ENCODE measurements at places on chromosomes 2 and 18.

DNA sequence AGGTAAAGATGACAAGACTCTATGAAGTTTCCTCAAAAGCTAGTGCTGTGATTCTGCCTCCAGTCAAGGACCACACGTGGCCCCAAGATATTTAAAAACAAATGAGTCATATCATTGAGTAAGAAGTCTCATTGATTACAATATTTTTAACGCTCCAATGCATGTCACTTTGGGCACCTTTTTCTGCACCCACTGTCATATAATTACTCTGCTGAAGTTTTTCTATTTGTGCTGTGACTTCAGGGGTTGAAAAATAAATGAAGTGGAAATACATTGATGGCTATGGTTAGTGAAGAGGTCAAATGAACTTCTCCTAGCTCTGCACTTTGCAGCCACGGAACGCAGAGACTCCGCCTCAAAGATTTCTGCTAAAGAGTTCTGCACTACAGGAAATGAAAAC is 344.3 kb upstream of the KYNU start:
- DNase-seq = no peak

DNA sequence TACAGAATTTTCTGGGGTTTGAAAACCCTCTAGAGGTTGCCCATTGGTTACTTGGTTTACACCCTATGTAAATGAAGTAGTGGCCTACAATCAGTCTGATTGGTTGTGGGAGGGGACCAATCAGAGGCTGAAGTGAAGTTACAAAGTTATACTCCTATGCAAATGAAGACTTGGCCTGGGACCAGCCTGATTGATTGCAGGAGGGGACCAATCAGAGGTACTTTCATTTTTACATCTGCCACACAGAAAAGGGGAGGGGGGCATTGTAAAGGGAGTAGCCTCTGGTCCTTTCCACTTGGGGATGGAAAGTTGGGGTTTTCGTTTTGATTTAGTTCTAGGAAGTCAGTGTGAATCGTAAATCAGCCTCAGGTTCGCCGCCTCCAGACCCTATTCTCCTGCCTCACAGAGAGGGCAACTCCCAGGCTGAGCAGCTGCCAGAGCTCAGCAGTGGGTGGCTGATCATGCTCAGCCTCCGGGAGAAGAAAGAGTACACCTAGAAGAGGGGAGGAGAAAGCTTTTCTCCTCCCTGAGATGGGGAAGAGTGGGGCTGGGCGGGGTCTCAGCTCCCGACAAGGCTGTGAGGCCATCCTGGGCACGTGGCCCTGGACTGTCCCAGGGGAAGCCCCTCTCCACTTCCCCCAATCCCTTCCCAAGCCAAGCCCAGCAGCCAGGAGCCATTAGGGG is 372.5 kb downstream of the GALR1 start:
- no peak for DNase-seq

- DNase-seq = no peak
Measured at GRCh38 chr2:47083886-47084687, 71.0 kb downstream of the STPG4 start.

DNA sequence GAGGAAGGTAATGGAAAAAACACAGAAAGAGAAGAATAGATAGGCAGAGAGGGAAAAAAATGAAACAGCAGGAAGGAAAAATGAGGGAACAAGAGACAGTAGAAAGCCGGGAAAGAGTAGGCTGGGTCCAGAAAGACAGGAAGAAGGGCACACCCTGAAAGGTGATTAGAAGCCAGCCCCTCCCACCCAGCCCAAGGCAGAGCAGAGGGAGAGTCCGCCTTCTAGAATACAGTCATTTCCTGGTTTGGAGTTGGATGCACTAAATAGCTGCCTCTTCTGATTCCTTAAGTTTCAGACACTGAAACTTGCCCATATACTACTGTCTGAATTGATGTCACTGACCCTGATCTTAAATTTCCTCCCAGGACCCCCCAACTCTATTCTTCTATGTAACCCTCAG is 17.9 kb upstream of the DSG3 start:
- DNase-seq = no peak

DNA sequence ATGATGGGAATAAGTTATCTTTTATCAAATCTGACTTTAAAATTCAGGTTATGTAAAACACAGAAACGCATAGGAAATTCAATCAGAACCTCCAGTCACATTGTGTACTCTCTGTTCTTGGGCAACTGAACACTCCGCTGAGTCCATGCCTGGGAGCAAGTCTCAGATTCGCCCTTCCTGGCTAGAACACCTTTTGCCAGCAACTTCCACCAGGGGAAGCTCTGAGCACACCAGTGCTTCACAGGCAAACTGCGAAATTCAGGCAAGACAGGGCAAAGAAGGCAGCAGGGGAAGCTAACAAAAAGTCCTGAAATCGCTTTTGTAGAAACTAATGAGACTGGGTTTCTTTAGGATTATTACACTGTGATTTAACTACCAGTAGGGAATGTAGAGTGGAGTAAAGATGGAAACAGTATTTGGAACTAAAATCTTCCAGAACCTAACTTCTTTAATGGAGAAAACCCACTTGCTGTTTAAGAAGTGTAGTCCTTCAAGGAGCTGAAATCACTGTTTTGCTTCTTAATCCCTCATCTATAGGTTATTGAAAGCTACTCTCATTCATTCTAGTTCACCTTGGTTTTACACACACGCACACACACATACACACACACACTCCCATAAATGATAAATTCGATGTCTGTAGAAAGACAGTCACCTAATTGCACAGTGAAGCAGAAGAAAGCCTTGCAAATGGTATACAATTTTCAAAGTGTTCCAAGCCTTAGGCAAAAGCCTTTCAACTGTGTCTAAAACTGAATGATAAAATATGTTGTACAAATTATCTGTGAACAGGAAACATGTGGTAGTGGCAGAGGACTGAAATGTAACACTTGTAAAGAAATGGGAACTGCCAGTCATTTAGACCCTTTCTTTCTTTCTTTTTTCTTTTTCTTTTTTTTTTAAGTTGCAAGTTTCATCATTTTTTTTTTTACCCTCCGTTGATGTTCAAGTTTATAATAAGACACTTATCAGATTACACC is 214.5 kb downstream of the TMEM182 start:
- peak; percentile 79 for DNase-seq

DNA sequence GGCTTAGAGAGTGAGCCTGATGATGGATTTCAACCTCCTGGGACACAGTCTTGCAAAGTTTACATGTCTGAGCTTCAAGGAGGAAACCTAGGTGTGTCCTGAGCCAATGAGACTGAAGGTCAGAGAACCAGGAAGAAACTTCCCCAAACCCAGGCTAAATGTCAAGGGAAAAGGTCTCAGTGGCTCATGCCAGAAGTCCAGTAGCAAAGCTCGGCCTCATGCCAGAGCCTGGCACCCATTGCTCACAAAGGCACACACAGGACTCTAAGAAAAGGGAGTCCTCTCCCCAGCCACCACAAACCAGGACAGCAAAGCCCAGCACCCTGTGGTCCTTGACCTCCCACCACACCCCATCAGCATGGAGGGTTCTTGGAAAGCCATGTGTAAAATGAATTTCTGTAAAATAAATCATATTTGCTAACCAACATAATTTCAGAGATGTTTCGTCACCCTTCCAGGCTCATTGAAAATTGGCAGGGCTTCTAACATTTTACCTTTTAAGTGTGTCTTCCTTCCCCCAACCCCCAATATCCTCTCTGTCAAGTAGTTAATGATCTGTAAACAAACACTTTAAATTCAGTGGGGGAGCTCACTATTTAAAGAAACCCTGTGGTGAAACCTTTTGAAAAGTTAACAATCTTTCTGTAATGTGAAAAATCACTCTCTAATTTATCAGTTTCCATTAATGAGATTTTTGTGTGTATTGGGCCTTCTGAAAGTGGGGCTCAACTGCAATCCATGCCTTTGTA is 77.1 kb downstream of the BCL11A start:
- no peak for DNase-seq

GRCh38 chr18:10454681-10455557 is 484 bp downstream of the APCDD1 start:
- DNase-seq = peak; percentile 47

GRCh38 chr2:222672068-222672401 is 577 bp downstream of the MOGAT1 start:
- no peak for DNase-seq

DNA sequence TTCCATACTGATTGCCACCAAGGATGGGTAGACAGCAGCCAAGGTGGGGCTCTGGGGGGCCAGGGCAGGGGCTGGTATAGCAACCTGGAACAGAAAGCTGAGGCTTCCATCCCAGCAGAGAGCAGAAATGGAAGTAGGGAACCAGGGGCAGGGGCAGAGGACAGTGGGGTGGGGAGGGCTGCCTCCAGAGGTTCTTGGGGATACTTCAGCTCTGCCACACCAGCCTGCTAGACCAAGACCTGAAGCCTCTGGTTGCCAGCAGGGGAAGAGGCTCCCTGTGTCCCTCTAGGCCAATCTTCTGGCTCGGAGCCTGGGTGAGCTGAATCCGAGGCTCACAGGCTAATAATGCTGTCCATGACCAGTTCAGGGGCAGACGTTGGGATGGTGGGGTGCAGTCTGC is 329.0 kb downstream of the DYSF start:
- no peak for DNase-seq

DNA sequence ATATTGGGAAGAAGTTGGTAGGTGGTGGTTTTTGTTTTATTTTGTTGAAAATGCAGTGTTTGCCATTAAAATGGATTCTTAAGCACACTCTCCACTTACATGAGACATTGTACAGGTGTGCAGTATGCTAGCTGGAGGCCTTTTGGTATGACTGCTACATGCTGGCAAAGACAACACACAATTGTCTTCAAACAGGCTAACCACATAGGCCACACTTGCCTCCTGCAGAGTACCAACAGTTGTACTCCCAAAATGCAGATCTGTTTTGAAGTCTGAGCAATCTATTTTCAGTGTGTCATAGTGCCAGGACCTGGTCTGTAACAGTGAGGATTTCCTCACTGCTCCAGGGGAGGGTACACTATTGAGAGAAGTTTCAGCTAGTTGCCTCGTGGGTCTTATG is 213.6 kb downstream of the ZRANB3 start:
- DNase-seq = no peak

DNA sequence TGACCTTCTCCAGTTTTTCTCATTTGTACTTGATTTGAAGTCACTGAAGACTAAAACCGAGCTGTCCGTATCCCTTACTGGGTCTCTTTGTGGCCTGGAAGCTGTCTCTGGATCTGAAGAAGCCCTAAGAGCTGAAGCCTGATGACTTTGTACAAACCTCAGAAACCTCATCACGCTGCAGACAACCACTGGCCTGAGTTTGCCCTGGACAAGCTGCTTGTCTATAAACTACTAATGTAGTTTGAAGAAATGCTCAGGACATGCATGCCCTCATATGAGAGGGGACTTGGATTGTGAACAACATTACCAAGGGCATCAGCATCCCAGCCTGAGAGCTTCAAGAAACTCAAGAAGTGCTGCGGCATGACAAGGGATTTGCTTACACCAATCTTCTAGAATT is 79.3 kb upstream of the CBLN2 start:
- no peak for DNase-seq

GRCh38 chr18:58991167-58991798 is 126.6 kb downstream of the ZNF532 start:
- no peak for DNase-seq

GRCh38 chr18:79975985-79976680 is 11.7 kb downstream of the HSBP1L1 start:
- DNase-seq = no peak
